ENCODE measurements at places on chromosomes 13 and 19.

- DNase-seq: no peak
Measured at GRCh38 chr13:77767413-77767812, 69.9 kb downstream of the SLAIN1 start.

DNA sequence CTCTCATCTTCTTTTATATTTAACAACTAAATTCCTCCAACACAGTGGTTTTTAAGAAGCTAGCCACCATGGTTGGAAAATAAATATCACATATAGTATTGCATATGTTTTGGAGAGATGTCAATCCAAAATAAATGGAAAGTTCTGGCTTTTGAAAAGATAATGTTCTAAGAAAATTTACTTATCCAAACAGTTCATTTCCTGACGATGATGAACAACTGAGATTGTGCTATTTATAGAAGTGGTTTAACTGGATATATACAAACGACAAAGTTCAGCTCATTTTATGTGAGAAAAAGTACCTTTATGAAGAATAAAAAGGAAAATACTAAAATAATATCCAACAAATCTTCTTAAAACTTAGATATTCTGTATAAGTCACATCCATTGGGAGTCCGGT lies 174.7 kb downstream of the MZT1 start:
- no peak for DNase-seq

DNA sequence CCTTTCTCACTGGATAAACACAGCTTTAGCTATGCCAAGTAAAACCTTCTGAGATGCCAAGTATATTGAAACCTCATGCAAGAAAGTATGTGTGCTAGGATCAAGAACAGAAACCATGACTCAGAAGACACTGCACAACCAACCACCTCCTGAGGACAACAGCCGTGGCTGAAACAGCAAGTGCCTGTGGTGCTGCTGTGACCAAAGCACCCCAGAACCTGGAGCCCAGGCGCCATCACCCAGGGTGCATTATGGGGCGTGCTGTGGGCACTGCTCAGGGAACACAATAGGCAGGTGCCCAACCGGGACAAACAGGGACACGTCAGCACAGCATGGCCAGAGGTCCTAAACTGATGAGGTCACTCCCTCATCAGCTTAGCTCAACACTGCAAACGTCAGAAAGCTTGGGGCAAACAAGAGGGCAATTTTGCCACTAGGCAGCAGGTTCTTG lies 101.3 kb upstream of the SLC15A1 start:
- DNase-seq: no peak

DNA sequence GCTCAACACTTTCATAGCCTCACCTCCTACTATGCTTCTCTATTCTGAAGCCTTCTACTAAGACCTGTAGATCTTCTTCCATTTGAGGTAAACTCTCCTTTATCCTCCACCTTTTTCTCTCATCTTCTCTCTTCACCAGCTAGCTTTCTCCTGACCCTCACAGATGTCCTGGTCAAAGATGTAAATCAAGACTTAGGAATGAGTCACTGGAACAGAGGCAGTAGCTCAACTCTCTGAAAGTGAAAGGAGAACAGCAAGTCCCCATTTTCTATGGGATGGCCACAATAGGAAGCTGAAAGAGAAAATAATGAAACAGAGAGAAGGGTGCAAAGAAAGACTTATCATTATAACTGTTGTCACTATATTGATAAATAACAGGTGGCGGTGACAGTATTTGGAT lies 86.1 kb upstream of the DOCK9 start:
- DNase-seq: no peak

DNA sequence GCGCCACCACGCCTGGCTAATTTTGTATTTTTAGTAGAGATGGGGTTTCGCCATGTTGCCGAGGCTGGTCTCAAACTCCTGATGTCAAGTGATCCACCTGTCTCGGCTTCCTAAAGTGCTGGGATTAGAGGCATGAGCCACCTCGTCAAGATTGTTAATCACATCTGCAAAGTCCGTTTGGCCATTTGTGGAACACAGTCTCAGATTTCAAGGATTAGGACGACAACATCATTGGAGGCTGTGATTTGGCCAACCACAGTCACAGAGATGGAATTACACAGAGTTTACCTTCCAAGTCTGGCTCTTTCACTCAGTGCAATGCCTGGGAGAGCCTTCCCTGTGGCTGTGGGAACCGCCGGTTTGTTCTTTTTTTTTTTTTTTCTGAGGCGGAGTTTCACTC lies 17.8 kb downstream of the SULT2B1 start:
- peak; percentile 89 for DNase-seq

GRCh38 chr13:36251526-36251925 lies 37.2 kb upstream of the SOHLH2 start:
- DNase-seq: no peak

- no peak for DNase-seq
Measured at GRCh38 chr19:41586064-41586463, 10.1 kb downstream of the CEACAM21 start.

DNA sequence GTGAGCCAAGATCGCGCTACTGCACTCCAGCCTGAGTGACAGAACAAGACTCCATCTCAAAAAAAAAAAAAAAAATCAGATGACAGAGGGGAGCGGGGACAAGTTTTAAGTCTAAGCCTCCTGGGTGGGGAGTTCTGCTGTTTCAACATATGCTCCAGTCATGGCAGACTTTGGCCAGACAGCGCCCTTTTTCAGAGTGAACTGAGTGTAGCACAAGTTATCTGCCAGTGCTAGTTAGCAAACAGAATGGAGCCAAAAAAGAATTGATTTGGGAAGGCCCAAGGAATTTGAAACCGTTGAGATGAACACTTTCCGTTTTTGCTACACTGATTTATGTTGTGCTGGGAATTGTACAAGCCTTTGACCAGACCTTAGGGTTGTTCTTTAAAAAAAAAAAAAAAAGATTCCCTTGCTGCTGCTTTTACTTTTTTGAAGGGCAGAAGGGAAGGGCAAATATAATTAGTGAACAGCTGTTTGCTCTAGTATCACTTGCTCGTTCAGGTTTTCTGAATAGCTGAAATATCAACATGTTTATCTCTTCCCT lies 5.7 kb downstream of the ACTN4 start:
- DNase-seq: no peak

GRCh38 chr19:4754248-4754647 lies 30.6 kb upstream of the DPP9 start:
- DNase-seq: no peak

- peak; percentile 14 for DNase-seq
Measured at GRCh38 chr13:50376895-50377575, 361.8 kb downstream of the KCNRG start.

GRCh38 chr19:44813070-44813840 lies 4.4 kb downstream of the BCAM start:
- DNase-seq: no peak

DNA sequence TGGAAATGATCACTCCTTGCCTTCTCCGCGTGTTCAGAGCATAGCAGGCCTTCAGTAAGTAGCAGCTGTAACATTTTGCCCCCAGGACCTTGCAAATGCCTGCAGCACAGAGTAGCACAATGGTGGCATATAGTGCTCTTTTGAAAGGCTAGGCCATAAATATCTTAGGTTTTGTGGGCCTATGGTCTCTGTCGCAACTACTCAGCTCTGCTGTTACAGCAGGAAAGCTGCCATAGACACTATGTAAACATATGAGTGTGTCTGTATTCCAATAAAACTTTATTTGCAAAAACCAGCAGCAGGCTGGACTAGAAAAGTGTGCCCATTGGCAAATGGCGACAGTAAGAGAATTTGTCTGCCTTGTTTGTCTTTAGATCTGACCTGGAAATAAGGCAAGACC lies 9.4 kb downstream of the ITPKC start:
- no peak for DNase-seq

- DNase-seq: no peak
Measured at GRCh38 chr13:58989556-58989955, 1174.2 kb downstream of the DIAPH3 start.

- no peak for DNase-seq
Measured at GRCh38 chr13:36915896-36916640, 4.0 kb downstream of the SMAD9 start.

- DNase-seq: no peak
Measured at GRCh38 chr13:104705031-104705750, 1639.0 kb upstream of the SLC10A2 start.

GRCh38 chr13:37102896-37103295 lies 2.6 kb downstream of the CSNK1A1L start:
- DNase-seq: no peak

DNA sequence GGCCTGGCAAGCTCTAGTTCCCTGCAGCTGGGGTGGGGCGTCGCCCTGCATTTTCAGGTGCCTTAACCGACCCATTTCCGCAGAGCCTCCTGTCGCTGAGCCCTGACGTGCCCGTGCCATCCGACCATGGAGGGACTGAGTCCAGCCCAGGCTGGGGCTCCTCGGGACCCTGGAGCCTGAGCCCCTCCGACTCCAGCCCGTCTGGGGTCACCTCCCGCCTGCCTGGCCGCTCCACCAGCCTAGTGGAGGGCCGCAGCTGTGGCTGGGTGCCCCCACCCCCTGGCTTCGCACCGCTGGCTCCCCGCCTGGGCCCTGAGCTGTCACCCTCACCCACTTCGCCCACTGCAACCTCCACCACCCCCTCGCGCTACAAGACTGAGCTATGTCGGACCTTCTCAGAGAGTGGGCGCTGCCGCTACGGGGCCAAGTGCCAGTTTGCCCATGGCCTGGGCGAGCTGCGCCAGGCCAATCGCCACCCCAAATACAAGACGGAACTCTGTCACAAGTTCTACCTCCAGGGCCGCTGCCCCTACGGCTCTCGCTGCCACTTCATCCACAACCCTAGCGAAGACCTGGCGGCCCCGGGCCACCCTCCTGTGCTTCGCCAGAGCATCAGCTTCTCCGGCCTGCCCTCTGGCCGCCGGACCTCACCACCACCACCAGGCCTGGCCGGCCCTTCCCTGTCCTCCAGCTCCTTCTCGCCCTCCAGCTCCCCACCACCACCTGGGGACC lies 1.2 kb downstream of the ZFP36 start:
- no peak for DNase-seq

- DNase-seq: no peak
Measured at GRCh38 chr13:68908879-68909278, 1198.7 kb upstream of the ATXN8OS start.

GRCh38 chr19:41995959-41996797 lies 2.1 kb upstream of the ATP1A3 start:
- DNase-seq: no peak

DNA sequence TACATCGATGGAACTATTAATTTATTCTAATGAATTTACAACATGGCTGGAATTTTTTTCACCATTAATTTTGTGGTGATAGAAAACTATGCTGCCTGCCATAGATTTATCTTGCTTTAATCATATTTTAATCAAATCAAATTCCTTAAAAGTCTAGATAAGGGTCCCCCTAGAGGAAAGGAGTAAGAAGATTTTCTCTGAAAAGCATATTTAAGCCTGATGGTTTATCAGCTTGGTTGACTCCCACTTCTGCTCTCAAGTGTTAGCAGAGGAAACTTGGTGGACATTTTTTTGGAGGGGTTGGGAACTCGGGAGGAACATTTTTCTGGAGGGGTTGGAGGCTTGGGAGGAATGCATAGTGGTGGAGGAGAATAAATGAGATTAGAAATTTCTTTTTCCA lies 253.3 kb downstream of the KCNRG start:
- DNase-seq: no peak

DNA sequence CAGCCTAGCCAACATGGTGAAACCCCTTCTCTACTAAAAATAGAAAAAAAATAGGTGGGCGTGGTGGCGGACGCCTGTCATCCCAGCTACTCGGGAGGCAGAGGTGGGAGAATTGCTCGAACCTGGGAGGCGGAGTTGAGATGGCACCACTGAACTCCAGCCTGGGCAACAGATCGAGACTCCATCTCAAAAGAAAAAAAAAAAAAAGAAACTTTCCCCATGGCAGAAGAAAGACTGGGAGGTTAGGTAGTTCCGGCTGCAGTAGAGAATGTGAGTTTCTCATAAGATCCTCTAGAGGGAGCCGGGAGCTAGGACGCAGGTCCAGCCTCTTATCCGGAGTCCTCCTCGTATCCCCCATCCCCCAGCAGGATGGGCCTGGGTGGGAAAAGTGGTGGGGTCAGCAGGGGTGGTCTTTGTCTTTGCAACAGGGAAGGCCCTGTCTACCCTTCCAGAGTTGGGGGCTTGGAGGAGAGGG lies 13.2 kb upstream of the CREB3L3 start:
- peak; percentile 75 for DNase-seq

- no peak for DNase-seq
Measured at GRCh38 chr19:14616407-14616806, 33.5 kb downstream of the CLEC17A start.

DNA sequence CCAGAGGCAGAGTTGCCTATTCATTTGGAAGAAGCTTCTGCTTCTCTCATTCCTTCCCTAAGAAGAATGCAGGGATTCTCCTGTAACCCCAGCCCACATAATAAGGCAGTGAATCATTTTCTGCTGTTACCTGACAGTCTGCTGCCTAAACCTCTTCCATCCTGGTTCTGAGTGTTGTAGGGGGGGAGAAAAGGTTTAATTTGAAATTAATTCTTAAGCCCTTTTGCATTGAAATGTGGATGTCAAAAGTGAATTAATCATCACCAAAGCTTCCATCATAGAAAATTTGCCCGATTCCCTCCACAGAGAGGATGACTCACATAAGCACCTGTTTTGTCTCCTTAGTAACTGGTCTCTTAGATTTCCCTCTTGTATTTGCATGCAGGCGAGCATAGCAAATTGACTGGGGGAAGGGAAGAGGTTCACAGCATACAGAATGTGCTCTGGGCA lies 146.7 kb upstream of the FNDC3A start:
- DNase-seq: no peak

- DNase-seq: no peak
Measured at GRCh38 chr13:20403826-20404225, 121.8 kb downstream of the CRYL1 start.

DNA sequence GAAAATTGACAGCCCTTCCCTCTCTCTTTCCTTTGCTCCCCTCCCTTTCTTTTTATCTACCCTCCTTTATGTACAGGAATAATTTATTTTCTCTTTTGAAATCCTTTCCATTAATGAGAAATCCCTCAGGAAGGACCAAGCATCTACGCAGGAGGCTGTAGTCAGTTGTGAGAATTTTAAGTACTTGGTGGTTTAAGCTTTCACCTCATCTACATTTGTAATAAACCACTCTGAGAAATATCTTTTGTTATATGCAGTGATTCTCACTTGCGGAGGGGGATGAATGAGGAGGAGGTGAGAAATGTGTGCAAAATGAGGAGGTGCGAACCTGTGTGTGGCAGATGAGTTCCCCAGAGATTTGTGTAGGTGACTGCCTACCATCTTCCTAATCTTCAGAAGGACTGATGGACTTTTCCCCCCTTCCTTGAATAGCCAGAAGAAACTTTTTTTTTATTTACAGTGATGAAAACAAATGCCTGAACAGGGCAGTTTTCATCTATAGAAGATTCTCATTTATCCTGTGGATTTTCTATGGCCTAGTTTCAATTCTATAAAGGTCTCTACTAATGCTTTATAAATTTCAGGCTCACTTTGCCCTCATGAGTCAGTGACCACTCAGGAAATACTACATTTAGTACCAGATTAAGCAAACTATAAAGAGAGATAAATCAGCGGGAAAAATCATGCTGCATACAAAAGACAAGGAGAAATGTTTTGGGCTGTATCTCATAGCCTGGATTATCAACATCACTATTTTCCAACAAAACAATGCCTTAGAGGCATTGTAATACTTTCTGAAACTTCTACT lies 118.3 kb downstream of the LHFPL6 start:
- DNase-seq: no peak

Measured in T47D (cell line).